Stimulated activated CD4-positive, alpha-beta T cell treated with anti-CD3 and anti-CD28 coated beads, Interleukin-12 subunit alpha, Interleukin-12 subunit beta, amount 100 ng/mL, for 48 hours (primary cell): ENCODE measurements at places on chromosomes 16 and 17.

DNA sequence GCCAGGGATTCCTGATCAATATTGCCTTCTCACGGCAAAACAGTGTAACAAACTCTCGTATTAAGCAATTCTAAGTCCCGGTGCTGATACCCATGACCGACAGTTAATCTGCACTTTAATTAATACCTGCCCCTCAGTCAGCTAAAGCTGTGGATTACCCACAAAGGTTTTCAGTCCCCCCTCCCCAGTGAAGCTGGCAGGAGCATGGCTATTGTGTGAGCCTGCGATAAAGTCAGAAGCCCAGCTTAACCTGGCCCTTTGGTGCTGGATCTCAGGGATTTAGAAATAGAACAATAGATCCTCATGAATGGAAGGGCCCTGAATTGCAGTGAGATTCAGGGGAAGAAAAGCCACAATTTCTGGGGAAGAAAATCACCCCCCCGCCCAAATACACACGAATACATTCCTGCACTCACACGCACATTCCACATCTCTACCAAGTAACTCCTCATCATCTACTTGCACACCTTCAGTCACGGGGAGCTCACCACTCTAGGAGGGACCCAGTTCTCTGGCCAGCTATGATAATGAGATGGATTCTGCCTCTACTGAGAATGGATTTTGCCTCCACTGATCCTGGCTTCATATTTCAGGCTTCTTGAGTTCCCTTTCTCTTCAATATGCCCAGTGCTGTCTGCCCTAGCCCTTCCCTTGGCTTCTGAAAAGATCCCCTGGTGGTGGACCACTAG lies 102.6 kb downstream of the WSCD1 start:
- DNase-seq: no peak

GRCh38 chr17:2855063-2855600 lies 58.9 kb downstream of the RAP1GAP2 start:
- DNase-seq: no peak

DNA sequence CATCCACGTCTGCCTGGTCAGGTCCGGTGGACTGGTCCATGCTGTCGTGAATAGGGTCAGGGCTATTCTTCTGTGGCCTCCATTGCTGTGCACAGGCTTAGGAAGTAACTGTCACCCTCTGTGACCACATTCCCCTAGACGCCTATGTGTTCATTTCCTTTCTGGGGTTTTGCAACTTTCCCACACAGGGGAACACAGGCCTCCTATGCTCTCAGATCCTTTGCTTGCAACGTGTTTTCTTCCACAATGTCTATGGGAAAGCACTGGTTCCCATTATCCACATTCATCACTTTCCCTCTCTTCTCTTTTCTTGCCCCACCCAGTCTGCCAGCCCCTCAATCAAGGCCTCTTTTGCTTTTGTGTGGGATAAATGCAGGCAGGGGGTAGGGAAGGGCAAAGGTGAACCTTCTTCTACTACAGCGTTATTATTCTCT lies 43.2 kb upstream of the DNAJA2 start:
- no peak for DNase-seq

DNA sequence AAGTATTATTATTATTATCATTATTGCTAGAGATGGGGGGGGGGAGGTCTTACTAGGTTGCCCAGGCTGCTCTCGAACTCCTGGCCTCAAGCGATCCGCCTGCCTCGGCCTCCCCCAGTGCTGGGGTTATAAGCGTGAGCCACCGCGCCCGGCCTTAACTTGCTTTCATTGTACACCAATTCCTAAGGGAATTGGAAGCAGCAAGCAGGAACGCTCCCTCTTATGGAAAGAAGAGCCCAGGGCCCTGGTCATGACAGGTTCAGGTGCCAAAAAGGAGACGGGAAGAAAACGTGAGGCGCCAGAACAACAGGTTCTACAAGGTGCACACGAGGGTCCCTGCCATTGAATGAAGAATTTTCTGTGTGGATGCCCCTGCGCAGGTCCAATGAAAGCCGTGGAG lies 540 bp upstream of the RPL38 start:
- DNase-seq: no peak

DNA sequence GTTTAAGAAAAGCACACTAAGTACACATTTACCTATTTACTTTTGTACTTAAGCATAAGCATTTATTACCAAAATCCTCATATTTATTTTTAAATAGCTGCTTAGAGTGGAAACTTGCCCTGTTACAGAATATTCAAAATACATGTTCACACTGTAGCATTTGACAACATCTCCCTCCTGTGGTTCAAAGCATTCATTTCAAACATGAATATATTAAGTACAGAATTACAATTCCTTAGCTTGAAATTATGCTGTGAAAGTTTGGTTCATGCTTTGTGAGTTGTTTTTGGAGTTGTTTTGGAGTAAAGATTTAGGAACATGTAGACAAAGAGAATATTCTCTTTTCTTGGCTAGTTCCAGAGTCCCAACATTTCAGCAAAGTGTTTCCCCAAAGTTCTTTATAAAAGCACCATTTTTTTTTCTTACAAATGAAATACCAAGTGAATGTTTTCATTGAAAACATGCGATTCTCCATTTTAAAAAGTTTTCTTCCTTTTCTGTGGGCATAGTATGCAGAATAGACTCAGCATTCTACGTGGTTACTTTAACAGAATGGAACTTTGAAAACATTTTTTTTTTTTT lies 33.2 kb downstream of the TUBD1 start:
- DNase-seq: no peak

DNA sequence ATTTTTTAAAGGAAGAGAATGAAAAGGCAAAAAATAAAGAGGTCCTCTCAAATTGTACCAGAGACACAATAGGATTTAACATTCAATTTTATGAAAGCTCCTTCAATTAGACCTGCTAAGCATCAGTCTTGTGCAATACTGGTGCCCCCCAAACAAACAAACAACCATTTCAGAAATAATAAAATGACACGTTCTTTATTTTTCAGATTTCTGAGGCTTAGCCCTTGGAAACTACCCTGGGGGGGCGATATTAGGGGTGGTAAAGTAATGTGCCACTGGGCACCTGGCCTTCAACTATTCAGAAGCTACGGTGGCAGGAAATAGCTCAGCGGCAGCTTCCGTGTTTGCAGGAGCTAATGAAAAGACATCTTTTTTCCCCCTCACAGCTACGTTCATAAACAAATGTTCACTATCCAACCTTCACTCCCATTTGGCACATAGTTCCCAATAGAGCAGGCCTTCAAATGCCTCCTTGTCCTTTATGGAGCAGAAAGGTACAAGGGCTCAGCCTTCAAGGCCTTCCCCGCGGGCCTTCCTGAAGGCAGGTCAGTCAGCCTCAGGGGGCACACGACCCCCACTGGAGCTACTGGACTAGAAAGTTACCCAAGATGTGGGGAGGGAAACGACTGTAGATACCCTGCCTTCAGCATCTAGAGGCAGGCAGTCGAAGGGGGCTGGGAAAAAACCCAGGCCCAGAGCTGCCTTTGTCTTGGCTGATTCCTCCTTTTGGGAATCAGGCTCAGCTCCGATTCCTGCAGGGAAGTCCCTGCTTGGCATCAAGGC lies 44.1 kb downstream of the TBX4 start:
- no peak for DNase-seq

- no peak for DNase-seq
These were observed 1.4 kb downstream of the GSE1 start for GRCh38 chr16:85614338-85615013.

DNA sequence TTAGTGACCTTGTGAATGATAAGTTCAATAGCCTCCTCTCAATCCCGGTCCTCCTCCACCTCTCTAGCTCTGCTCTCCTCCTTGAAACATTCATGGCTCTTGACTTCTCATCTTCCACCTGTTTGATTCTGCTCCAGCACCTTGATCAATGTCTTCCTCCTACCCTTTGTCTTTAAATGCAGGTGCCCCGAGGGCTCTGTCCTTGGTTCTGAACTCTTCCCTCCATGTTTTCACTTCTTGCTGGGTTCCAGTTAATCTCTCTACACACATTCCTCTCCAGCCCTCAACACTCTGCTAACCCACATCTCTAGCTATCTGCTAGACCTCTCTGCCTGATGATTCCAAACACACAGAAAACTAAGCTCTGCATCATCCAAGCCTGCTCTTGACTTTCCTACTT lies 13.4 kb downstream of the CD300E start:
- DNase-seq: no peak

GRCh38 chr16:71440669-71441347 lies 1.0 kb downstream of the TLE7 start:
- DNase-seq: no peak

DNA sequence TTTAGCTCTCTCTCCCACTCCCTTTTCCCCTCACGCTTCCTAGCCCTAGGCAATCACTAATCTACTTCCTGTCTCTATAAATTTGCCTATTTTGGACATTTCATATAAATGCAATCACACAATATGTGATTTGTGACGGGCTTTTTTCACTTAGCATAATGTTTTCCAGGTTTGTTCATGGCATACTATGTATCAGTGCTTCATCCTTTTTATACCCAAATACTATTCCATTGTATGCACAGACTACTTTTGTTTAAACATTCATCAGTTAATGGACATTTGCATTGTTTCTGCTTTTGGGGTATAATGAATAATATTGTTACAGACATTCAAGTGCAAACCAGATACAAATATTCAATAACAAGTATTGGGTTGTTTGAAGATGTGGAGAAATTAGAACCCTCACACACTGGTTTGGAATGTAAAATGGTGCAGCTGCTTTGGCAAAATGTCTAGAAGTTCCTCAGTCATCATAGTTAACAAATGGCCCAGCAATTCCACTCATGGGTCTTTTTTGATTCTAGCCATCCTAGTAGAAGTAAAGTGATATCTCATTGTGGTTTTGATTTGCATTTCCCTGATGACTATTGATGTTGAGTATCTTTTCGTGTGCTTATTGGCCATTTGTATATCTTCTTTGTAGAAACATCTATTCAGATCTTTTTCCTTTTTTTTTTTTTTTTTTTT lies 67.7 kb downstream of the TBX4 start:
- no peak for DNase-seq

GRCh38 chr16:86202267-86202666 lies 303.3 kb downstream of the IRF8 start:
- no peak for DNase-seq
